Urothelium cell line (cell line): ENCODE measurements at places on chromosomes 2 and 18.

GRCh38 chr2:158773121-158773520, 22.0 kb upstream of the DAPL1 start:
- DNase-seq: no peak

DNA sequence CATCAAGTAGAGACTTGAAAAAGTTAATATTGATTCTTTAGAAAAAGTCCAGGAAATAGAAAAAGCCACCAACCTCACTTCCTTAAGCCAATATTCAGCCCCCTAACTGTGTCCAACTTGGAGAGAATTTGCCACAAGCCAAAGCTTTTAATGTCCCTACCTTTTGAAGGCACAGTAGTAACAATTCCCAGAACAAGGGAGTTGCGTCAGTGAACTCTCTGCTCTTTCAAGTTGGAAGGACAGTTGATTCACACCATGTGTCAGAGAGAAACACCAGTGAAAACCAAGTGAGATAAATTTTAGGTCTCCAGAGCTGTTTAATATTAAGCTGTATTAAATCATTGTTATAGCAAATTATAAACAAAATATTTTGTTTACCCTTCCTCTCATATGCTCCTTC, 66.1 kb downstream of the EXOC6B start:
- no peak for DNase-seq

DNA sequence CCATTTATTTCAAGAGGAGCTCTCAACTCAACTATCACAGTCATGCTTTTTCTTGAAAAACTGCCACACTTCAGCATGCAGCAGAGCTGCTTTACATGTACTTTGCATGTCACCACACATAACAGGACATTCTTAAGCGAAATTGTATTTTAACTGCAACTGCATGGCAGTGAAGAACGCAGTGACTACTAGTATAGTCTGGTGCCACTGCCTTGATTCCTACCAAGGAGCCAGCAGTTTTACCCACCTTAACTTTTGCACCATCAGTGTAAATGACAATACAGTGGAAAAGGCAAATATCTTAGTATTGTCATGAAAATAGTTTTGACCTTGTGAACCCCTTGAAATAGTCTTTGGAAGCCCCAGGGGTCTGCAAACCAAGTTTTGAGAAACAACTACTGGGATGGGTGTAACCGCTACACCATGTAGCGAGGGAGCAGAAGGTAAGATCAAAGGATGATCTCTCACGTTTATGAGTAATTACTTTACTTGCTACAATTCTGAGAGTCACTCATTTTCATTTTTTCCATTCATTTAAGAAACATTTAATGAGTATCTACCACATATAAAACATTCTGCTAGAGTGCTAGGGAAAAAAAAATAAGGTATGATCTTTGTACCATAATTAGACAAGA, 32.3 kb upstream of the MPP4 start:
- DNase-seq: no peak

DNA sequence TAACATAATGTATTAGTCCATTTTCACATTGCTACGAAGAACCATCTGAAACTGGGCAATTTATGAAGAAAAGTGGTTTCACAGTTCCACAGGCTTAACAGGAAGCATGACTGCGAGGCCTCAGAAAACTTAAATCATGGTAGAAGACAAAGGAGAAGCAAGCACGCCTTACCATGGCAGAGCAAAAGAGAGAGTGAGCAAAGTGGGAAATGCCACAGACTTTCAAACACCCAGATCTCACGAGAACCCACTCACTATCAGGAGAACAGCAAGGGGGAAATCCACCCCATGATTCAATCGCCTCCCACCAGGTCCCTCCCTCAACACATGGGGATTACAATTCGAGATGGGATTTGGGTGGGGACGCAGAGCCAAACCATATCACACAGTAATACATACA, 22.5 kb downstream of the PIGN start:
- DNase-seq: no peak

DNA sequence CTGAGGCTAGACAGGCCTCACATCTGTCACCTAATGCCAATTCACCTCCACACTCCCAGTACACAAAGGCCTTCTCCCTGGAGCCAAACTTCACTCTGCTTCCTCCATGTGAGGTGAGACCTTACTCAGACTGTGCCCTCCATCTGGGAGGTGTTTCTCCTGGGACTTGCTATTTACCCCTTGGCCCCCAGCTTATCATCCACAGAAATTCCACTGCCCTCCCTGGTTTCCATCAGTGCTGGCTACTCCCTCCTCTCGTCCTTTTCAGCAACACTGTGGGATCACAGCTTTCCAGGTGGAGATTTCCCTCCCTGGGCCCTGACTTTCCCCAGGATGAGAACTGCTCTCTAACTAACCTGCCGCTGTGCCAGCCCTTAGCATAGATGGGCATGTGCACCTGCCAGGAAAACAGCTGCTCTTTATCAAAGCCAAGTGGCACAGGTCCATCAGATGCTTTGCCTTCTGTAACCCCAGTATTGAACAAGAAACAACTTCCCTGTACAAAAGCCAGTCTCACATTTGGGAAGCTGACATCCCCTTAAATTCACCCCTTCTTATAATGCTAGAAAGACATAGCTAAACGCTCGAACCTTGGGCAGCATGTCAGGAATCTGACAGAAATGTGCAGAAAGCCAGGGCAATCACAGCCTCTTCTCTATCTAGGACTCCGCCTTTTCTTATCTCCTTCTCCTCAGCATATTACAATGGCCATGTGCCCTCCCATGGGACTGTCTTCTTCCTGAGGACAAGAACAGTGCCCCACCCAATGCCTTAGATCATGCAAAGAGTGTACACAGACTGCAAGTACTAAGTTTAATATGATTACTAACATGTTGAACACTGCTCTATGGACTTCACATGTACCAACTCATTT, 535.5 kb upstream of the ID2 start:
- no peak for DNase-seq

GRCh38 chr2:189819297-189819704, 35.1 kb downstream of the PMS1 start:
- DNase-seq: no peak
